ENCODE measurements at places on chromosomes 2 and 18.
A peak's percentile ranks its signal among the peaks of the same experiment; 100 is the strongest.

- DNase-seq = no peak
Measured at GRCh38 chr18:75204732-75205513, 4.0 kb downstream of the PTGR3 start.

DNA sequence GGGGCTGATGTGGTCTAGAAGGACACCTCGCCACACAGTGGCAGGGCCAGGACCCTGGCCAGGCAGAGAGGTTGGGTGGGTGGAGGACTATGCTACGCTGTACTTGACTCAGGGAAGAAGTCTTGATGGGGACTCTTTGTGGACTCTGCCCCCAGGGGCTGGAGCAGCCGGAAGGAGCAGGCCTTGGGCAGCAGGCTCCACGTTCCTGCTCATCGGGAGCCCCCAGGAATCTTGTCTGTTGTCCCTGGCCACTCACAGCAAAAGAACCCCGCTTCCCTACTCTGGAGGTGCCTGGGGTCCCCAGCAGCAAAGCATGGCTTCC lies 79.0 kb downstream of the POLR1A start:
- DNase-seq = no peak

GRCh38 chr2:154554046-154554445 lies 144.4 kb upstream of the KCNJ3 start:
- no peak for DNase-seq

GRCh38 chr18:49446481-49446880 lies 14.0 kb downstream of the DYM start:
- DNase-seq = no peak

GRCh38 chr2:24409171-24409570 lies 48.8 kb upstream of the ITSN2 start:
- no peak for DNase-seq

- DNase-seq = no peak
Measured at GRCh38 chr18:76952747-76953146, 130.4 kb downstream of the ZNF236 start.

DNA sequence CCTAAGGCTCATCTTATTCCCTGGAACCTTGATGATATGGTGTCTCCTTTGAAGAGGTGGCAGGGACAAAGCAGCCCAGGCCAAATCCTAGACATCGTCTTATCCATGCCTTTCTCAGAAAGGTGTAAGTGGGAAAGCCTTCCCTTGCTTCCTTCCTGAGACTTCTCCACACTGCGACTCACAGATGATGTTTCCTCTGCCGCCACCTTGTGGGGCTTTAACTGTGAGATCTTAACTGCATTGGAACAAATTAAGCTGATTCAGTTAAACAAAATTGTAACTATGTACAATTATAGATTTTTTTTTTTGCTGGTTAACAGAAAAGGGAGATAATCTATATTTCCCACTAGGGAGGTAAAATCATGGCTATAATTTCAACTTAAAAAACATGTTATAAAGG lies 10.0 kb upstream of the GCA start:
- DNase-seq = no peak

GRCh38 chr2:144261966-144262365 lies 258.0 kb downstream of the ZEB2 start:
- DNase-seq = no peak

- DNase-seq = peak; percentile 90
Measured at GRCh38 chr2:147843864-147844696, 749 bp upstream of the ACVR2A start.

GRCh38 chr2:73920577-73921545 lies 5.8 kb upstream of the DGUOK start:
- DNase-seq = peak; percentile 49

DNA sequence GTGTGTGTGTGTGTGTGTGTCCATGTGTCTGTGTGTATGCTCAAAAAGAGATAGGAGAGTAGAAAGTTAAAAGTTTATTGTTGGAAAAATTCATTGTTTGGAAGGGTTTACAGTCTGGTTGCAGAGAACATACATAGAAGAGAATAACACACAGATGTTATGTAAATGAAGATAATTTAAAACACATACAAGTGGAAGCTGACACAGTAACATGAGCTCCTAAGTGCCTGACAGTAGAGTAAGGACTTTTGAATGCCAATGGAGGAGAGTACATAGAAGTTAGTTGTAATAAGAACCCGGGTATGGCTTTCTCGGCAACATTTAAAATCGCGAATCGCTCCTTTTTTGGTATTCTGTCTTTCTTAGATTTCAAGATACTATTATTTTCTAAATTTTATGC lies 137.0 kb upstream of the FANCL start:
- DNase-seq = no peak

DNA sequence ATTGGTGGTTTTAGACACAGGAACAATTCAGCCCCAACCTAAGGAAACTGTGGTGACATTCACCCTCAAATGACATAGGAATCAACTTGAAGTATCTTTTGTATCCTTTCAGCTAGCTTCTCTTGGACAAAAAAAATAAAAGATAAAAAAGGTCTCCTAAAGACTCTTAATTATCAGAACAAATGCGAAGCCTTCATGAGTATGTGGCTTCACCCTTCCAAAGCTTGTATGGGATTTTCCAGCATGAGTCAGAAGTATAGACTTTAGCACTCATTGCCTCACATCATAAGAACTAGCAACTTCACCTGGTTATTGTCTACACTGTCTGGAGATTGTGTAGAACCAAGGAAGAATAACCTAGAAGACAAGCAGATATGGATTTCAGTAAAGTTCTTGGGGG lies 135.4 kb downstream of the LAMA3 start:
- DNase-seq = no peak

DNA sequence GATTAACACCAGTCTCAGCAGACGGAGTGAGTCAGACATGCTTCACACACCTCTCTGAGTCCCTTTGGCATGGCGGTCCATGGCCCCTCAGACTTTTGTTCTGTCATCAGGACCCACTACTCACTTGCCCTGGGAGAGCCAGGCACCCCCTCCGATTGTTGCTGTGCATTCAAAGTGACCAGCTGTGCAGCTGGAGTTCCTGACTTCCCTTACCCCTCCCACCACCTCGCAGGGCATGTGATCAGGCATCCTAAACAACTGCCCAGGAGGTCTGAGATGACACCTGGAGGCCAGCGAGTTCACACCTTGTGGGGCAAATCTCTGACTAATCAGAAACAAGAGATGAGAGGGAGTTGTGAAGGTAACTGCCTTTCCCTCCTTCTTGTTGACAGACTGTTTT lies 35.3 kb upstream of the HDAC4 start:
- DNase-seq = no peak

DNA sequence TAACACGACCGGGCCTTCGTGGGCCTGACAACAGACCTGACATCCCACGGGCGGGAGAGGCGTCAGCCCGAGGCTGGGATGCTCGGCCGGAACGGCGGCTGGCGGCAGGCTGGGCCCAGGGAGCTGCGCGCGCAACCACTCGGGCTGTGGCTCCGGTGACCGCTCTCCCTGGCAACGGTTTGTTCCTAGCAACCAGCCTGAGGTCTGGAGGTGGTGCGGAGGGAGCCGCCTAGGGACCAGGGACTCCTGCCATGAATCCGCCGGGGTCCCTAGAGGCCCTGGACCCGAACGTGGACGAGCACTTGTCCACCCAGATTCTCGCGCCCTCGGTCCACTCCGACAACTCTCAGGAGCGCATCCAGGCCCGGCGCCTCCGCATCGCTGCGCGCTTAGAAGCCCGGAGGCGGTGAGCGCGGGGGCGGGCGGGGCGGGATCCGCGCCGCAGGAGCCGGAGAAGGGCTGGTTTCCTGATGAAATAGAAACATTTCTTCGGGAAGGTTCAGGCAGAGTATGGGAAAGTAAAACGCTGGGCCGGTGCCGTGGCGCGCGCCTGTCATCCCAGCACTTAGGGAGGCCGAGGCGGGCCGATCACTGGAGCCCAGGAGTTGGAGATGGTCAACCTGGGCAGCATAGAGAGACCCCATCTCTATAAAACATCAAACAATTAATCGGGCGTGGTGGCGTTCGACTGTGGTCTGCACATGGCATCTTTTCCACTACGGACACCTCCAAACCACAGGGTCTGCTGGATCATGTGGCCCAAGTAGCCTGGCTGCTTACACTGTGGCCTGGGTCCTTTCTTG lies at the start of gene DRC1:
Gene DRC1 (plus strand): TSS at position 182 of the 803 bp plus-strand sequence. CDS start 70 bp downstream, at position 252.
- peak; percentile 66 for DNase-seq

GRCh38 chr18:2303517-2304238 lies 267.6 kb downstream of the METTL4 start:
- DNase-seq = no peak

DNA sequence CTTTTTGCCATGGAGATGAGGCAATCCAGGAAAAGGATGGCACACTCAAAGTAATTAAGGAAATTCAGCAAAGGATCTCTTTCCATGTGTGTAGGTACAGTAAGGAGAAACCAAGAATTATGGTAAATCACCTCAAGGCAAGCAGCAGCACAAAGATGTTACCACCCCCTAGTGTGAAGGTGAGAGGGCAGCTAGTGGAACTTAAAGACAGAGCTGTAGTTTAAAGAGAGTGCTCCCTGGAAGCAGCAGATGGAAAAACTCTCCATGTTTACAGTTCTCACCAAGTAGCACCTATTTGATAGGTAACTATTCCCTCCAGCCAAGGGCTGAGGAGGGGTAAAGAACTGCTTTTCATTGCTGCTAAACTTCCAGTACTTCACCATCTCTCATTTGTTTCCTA lies 860.4 kb upstream of the CRIM1 start:
- no peak for DNase-seq

GRCh38 chr2:144288438-144288837 lies 231.5 kb downstream of the ZEB2 start:
- DNase-seq = no peak

DNA sequence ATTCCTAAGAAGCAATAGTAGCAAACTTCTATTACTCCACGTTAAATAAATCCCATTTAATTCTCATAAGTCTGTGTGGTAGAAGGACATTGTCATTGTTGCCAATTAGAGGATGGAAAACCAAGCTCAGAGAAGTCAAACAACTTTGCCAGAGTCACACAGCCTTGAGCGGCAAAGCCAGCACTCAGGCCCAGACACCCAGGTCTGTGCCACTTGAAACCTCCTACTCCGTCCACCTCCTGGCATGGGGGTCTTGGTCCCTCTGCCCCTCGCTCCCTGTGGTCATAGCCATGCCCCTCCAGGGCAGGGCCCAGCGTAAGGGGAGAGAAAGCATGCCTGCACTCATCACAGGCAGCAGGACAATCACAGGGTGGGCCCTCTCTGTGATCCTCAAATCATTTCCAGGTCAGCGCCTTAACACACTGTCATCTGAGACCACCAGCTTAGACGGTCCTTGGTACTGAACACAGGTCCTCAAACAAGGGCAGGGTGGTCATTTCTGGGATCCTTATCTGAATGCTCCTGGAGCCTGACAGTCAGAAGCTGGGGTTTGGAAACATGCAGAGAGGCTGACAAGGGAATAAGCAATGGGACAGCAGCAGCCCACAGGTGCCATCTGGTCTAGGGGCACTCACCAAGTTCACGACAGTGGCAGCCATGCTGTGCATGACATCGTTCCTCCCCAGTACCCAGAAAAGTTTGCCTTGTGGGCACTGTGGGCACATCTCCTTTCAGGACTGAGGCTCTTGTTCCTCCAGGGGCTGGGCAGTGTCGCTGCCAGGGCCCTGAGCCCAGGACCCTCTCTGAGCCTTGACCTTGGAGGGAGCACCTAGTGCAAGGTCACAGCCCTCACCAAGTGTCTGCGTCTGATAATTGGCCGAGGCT lies 38.2 kb downstream of the FAM178B start:
- DNase-seq = no peak

DNA sequence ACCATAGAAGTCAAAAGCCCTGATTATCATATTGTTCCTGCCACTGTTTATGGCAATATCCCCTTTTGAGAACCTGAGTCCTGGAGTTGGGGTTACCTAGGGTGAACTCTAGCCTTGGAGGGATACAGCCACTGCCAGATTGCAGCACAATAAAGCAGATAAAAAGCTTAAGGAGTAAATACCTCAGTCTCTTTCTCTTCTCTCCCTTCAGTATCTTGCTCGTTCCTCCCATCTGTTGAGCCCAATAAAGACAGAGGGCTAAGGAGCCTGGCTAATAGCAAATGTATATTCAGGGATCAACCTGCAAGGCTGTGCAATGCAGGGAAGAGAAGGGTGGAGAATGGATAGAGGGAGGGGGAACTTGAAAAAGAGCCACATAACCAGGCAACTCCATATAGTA lies 8.0 kb upstream of the DPP4 start:
- no peak for DNase-seq

DNA sequence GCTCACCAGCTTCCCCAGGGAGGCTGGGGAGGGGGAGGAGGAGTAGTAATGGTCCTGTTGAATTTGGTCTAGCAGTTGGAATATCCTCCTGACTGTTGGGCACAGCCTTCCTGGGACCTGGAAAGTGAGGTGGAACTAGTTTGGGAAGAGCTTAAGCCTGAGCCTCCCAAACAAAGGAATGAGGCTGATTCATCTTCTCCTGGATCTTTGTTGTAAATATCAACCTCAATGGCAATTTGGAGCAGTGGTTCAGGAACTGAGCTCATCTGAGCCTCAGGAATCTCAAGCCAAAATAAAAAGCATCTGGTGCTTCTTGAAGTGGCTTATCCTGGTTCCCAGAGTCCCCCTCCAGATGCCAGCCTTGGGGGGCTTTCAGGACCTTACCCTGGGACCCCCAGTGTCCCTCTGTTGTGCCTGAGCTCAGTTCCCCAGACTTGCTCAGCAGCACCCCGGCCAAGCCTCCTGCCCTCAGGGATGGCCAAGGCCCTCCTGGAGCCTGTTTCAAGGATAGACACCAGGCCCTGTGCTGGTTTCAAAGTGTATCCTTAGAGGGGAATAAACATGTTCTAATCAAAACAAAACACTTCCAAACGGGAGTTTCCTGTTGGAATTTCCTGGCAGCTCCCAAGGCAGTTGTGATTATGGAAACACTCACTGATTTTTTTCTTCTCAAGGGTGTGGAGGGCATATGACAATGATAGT lies 112.6 kb downstream of the DDX1 start:
- no peak for DNase-seq

DNA sequence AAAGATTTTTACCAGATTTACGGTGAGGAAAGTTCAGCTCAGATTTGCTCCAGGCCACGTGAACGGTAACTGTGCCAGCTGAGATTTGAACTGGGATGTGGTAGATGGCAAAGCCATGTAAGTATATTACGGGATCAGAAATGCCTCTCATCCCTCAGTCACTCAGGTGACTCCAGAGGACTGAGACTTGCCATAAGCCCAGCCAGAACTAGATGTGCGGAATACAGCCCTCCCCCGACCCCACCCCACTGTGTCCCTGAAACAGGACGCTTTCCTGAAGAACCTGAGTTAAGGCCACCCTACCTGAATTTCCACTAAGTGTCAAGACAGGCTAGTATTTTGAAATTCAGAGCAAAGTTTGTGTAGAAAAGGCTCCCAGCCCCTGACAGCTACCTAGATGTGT lies 1.3 kb upstream of the FHL2 start:
- DNase-seq = no peak

GRCh38 chr2:64391940-64392339 lies 62.0 kb upstream of the LGALSL start:
- DNase-seq = no peak

All from GM10248 (cell line).